Stimulated activated CD8-positive, alpha-beta memory T cell treated with anti-CD3 and anti-CD28 coated beads, Interleukin-4, amount 100 ng/mL, for 1 hour (primary cell): ENCODE measurements at places on chromosomes 2 and 18.

- DNase-seq: no peak
Observed at GRCh38 chr2:44543773-44544725, 182.3 kb downstream of the CAMKMT start.

- DNase-seq: no peak
Observed at GRCh38 chr2:39007875-39008504, 112.9 kb downstream of the SOS1 start.

GRCh38 chr2:184125867-184126266 is 472.5 kb upstream of the ZNF804A start:
- no peak for DNase-seq

GRCh38 chr2:140892911-140893637 is 1237.7 kb downstream of the LRP1B start:
- DNase-seq: no peak

DNA sequence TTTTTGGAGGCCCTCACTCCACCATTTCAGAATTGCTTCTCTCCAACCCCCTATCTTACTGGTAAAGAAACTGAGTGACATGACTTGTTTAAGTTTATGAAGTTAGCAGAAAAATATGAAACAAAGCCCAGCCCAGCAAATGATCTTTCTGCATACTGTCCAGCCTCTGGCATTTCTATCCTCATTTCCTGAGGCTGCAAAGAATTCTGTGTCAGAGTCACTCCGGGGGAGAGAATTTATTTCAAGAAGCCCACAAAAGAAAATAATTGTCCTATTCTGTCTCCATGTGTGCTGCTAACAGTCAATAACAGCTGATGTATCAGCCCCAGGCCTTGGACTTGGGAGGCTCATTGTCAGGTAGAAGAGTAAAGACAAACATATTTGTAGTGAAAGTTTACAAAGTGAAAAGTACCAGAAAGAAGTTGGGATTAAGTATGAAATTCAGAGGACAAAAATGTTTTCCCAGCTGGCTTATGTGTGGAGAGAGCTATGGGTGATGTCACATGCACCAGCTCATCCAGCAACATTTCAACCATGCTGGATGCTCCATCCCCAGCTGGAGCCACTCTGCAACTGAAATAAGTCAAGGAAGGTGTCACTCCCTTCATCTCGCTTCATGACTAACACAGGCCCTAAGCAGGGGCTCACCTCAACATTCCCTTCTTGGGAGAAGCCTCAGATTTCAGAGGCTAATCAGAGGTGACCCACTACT is 42.3 kb downstream of the TRABD2A start:
- no peak for DNase-seq

DNA sequence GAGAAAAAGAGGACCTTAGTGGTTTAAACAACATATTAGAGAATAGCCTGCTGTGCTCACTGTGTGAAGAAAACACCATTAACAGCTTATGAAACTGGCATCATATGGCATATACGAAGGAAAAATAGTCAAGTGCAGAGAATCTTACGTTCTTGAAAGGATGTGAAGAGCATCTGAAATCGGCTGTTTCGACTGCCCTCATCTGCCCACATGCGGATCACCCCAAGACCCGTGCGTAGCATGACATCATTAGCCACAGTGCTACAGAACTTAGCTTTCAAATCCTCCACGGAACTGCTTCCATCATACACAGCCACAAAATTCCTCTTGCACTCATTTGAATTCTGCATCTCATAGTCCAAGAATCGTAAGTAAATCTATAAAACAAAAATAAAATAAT is 84.3 kb downstream of the NETO1 start:
- DNase-seq: no peak

GRCh38 chr2:156700681-156701080 is 264.5 kb downstream of the GPD2 start:
- no peak for DNase-seq

DNA sequence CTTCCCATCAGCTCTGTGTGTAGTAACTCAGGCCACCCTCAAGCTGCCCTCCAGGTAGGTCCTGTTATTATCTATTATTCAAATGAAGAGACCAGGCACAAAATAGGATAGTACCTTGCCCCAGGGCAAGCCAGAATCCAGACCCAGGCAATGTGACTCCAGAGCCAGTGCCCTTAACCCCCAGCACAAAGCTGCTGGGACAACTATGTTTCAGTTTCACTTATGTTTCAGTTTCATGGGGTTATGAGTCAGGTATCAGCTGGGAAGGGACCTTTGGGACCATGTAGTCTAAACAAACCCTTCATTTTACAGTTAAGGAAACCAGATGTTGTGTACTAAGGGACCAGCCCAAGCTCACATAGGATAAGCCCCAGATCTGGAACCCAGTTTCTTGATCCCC is 10.0 kb downstream of the HK2 start:
- DNase-seq: no peak

DNA sequence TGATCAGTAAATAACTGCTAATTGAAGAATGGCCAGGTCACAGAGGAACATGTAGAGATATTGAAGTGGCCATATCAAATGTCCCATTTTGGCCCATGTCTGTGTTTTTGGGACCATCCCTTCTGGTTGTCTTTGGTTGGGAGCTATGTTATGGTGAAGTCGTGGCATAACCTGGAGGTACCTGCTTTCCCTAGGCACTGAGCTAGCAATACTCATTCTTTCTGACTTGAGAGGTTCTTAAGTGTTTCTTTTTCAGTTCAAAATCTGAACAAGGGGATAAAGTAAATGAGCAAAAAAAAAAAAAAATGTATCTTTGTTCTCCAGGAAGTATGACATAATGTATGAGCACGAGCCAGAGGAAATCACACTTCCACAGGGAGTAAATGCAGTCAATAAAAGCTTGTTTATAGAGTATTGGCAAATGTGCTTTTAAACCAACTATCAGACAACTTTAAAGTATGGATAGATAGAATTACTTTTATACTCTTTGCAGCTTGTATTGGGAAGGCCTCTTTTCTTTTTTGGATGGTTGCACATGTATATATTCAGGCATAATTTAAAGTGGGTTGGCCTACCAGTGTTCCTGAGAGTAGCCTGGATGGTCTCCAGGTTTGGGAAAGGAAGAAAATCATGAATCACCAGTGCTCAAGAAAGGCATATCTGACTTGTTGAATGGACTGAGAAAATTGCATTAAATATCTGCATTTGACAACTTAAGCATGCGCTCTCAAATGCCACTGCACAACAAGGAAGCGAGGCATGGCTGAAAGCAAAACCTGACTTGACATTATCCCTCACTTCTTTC is 125.0 kb downstream of the SPHKAP start:
- no peak for DNase-seq

- DNase-seq: no peak
Observed at GRCh38 chr2:212538305-212539071, at the start of gene ERBB4. TSS of gene ERBB4 (minus strand) at chr2:212538802. CDS start at chr2:212538530, 272 bp downstream.

- DNase-seq: no peak
Observed at GRCh38 chr2:27959496-27959895, 69.0 kb downstream of the BABAM2 start.

DNA sequence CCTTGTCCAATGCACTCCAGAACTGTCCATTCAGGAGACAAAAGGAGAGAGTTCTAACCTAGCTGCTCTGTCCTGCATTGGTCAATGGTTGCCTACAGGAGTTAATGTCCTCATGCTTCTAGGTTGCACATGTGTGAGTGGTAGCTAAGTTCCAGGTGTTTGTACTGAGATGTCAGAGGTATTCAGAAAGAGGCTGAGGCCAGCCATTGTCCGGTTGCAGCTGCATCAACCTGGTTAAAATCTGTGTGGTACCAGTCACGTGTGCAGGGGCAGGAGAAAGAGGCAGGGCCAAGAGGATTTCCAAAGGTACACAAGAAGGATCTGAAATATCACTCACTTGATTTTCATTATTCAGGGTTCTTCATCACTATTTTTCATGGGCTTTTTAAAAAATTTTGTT is 70.8 kb downstream of the DTNA start:
- DNase-seq: no peak

DNA sequence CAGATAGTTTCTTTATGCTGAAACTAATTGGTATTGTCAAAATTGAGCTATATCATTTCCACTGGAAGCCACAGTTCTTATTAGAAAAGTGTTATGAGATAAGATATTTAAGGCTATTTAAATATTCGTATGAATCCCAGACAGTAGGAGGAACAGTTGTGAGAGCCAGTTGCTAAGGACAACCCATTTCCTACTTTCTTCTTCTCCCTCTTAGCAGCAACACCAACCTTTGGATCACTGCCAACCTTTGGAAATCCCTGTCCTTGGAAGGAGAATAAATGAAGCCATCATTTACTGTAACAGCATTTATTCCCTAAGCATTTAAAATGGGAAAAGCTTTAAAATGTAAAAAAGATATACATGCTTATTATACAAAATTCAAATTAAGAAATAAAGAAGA is 85.8 kb downstream of the PLCL1 start:
- no peak for DNase-seq

DNA sequence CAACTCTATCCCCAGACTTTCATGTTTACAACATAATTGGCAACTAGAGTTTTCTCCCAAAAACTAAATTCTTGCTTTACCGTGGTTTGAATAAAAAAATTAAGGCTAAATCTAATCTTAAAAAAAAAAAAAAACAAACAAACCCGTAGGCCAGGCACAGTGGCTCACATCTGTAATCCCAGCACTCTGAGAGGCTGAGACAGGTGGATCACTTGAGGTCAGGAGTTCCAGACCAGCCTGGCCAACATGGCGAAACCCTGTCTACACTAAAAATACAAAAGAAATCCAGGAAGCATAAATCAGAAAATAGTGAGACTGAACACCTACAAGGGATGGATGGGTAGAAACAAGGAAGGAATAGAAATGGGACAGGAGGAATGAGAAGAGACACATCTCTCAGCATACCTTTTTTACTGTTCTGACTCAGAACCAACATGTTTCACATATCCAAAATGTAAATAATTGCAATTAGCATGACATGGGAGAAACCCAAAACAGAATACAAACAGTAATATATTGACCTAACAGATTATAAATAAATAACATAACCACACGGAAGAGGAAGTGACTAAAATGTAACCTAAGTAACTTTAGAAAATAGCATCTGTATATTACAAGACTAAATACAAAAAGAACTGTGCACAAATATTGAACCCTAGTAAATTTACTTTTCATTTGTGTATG is 17.5 kb downstream of the MGAT4A start:
- DNase-seq: no peak

DNA sequence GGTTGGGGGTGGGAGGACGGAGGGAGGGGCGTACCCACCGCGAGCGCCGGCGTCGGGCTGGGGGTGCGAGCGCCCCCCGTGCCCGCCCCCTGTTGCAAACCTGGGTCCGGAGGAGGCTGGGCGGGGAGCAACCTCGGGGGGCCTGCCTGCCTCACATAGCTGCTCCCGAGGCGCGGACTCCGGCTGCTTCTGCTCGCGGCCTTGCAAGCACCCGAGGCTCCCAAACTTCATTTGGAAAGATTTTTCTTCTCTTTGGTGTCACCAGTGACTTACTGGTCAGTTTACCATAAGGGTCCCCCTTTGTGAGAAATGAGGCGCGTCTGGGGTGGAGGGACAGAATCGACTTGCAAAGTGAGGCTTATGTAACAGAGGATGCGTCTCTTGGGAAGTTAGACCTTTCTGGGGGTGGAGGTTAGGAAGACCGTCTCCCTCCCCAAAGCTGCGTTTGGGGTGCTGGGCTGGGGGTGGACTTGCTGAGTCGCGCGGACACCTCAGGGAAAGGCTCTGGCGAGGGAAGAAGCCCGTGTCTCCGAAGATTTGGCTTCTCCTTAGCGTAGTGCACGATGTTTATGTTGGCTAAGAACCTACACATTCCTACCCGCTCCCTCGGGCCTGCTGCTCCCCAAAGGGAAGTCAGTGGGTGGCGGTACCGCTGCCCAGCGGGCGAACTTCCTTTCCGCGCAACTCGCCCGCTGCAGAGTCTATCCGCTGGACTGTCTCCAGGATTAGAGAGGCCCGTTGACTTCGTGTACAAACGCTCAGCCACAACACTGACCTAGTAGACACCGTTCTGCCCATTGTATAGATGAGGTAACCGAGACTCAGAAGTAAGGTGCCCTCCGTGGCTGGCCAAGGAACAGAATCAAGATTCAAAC is 559 bp downstream of the TMEM37 start:
- no peak for DNase-seq

DNA sequence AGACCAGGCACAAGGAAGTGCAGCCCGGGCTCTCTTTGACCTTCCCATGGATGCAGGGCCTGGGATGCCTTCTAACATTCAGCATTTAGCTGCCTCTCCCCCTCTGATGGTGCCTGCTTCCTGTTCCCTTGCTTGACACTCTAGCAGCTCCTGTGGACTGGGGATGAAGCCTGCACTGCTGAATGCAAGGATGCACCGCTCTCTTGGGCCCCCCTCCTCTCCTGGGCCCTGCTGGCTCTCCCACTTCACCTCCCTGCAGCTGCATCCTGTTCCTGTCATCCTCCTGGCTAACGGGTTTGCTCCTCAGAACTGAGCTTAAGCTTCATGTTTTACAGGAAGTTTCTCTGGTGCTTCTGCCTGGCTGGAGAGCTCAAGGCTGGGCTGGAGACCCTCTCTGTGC is 254.1 kb downstream of the TSN start:
- DNase-seq: no peak

GRCh38 chr2:172574965-172575364 is 19.1 kb downstream of the PDK1 start:
- no peak for DNase-seq

GRCh38 chr2:16462958-16463357 is 202.7 kb downstream of the CYRIA start:
- DNase-seq: no peak

DNA sequence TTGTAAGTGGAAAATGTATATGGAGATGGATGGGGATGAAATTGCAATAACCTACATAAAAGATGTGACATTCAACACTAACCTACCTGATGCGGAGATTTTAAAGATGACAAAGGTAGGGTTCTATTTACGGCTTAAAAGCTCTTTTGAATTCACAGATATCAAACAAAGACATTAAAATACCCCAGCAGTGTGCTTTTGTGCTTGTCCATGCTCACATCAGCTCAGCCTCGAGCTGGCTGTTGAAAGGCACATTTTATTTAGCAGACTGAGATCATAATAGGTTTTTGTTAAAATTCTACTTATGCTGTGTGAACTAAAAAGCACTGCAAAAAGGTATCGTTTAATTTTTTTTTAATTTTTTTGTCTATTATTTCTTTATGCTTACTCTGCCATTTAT is 96.0 kb upstream of the CDCA7 start:
- no peak for DNase-seq

GRCh38 chr2:197340591-197340990 is 30.0 kb upstream of the ANKRD44 start:
- DNase-seq: no peak

DNA sequence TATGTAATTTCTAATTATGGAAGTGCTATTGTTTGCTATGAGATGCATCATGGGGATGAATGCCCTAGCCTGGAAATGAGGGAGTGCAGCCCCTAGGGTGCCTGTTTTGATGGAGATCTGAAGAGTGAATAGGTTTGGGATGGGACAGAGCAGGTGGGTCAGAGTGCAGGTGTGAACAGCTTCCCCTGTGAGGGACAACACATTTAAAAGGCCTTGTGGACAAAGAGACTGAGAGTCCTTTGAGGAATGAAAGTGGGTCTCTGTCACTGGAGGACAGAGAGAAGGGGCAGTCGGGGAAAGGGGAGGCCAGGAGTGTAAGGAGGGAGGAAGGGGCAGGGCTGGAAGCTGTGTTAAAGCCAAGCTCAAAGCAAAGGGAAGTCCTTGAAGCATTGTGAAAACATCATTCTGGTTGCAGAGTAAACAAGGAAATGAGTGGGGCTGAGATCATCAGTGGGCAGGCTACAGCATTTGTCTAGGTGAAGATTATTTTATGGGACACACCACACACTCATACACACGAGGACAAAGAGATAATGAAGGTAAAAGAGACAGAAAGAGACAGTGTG is 877.6 kb downstream of the SLC4A3 start:
- DNase-seq: no peak
